ENCODE measurements at places on chromosomes 16 and 17.

GRCh38 chr16:30895627-30896260 is 670 bp upstream of the CTF1 start:
- no peak for DNase-seq

DNA sequence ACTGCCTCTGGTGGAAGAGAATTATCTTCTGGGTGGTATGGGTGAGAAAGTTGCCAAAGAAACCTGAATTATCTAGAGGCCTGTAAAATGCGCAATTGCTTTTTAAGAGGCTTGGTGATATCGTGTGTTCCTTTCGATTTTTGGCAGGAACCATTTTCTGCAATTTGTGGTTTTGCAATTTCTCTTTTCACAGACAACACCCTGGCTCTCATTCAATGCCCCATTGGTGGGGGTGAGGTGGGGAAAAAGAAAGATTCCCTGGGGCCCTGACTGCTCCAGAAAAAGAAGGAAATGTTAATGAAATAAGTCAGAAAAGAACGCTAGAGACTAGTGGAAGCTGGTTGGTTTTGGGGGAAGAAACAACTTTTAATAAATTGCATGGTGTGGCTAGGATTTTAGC is 77.4 kb downstream of the ANKFN1 start:
- no peak for DNase-seq

GRCh38 chr17:75456417-75457046 is at the start of gene TMEM94:
TSS of gene TMEM94 (plus strand) at chr17:75456635. CDS start at chr17:75471906, 15,271 bp downstream.
- DNase-seq: peak; percentile 98

DNA sequence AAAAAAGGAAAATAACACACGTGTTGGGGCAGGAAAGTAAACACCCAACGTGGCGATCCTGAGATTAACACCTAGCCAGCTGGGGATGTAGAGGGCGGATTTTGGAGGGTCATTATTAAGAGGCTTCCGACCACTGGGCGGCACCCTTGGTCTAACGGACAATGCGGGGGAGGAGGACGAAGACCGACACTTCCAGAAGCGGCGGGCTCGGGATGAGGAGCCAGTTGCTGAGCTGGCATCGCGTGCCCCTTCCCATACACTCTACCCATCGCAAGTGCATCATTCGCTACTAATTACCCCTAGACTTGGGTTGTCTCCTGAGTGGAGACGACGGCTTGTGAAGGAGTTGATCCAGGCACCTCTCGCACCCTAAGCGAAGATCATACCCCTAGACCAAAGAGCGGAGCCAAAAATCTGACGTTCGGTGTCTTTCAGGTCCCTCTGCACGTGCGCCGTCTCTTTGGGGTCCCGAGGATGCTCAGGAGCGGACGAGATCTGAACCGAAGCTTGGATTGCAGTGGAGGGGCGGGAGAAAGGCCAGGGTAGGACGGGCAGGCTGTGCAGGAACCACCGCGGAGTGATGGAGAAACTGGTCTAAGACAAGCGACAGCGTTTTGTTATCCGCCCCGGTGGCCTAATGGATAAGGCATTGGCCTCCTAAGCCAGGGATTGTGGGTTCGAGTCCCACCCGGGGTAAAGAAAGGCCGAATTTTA is 17.6 kb downstream of the ZNF213 start:
- peak; percentile 96 for DNase-seq

- no peak for DNase-seq
Observed at GRCh38 chr17:19363114-19363438, 553 bp upstream of the B9D1 start.

DNA sequence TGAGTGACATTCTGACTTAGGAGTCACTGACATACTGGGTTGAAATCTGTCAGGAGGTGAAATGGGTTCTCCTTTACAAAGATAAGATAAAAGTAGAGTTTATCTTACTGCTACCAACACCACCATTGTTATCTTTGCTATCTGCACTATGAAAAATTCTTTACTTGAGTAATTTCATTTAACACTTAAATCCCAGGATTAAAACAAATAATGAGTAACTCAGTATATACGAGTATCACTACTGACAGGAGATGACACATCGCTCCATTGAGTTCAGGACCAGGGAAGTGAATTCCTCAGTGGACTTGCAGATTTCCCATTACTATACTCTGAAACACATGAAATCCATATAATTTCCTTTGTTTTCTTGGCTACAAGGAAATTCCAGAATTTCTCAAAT is 242.1 kb upstream of the NLRP1 start:
- DNase-seq: no peak

DNA sequence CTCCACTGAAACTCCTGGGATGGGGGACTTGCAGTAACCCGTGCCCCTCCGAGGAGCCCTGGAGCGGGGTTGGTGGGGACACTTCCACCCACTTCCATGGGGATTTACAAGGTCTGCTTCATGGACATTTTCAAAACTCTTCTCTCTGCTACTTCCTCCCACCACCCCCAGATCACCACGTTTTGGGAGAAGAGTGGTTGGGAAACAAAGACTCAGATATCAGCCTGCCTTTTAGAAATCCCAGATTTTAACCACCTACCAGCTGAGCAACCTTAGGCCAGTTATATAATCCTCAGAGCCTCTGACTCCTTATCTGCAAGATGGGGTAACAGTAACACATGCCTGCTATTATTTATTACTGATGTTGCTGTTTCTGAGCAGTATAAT is 184.8 kb downstream of the CCDC182 start:
- DNase-seq: no peak

DNA sequence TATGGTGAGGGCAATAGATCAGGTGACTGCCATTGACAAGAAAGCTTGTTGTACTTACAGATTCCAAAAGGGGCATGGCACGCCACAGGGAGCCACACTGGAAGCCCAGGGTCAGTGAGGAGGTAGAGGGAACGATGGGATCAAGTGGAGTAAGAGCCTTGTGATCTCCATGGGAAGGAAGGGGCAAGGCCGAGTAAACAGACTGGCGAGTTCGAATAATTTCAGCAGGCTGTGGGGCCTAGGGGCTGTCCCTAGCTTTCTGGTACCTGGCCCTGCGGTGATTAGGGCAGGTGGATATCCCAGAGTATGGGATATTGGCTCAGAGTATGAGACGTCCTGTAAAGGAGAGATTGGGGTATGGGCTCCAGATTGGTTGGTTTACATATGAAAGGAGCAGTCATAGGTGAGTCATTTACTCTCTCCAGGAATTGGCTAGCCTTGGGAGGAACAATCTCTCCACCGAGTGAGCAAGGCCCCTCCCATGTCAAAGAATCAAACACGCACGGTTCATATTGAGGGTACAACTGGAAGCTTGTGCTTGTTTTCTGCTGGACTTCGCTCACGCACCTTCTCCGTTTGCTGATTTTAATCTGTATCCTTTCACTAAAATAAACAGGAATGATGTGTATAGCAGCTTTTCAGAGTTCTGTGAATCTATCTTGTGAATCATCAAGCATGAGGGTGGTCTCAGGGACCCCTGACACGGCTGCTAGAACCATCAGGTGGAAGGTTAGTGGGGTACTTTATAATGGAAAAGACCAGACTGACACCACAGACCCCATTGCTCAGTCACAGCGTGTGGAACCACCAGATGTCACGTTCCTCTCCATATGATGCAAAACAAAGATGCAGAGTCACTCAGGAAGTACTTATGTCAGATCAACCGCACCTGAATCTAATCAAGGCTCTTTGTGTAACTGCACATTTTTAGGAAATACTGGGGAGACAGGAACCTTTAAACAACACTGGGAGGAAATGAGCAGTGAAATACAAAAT is 27.9 kb downstream of the GABARAPL2 start:
- no peak for DNase-seq

GRCh38 chr17:45334701-45335677 is 18.2 kb upstream of the MAP3K14 start:
- no peak for DNase-seq

- DNase-seq: no peak
Observed at GRCh38 chr17:8109661-8110455, 8.5 kb downstream of the ALOXE3 start.

GRCh38 chr17:40355123-40355803 is 9.3 kb downstream of the GJD3 start:
- peak; percentile 49 for DNase-seq

DNA sequence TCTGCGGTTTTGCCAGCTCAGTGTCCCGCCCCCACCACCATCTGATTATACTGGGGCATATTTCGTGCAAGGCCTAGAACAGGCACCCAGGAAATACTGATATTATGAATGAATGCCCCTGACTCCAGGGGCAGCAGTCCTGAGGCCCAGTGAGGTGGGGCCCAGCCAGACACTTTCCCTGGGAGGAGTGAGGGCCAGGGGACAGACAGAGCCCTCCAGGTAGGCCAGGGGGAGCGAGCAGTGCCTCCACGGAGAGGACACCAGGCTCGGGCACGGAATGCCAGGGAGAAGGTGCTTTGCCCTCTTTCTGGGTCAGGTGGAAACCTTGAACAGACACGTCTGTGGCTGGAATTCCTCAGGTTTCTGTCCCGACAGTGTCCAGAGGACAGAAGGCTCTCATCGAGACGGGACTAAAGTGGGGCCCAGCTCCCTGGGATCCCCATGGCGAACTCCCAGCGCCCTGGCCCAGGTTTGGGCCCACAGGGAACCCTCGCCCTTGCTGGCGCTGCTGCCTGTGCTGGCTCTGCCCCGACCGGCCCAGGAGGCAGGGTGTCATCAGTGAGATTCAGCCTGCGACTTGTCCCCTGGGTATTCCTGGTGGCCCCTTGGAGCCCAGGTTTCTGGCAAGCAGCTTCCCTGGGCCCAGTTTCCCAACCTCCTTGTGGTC is 4.3 kb downstream of the KATNB1 start:
- DNase-seq: no peak

- DNase-seq: no peak
Observed at GRCh38 chr17:2911035-2911754, 115.0 kb downstream of the RAP1GAP2 start.

Measured in NCI-H460 (cell line).